NCI-H1694 treated with DMSO at 0.1 percent for 48 hours (cell line): ENCODE measurements at places on chromosomes 2 and 18.

- no peak for DNase-seq
Observed at GRCh38 chr2:181393472-181393871, 63.7 kb upstream of the ITGA4 start.

- DNase-seq: no peak
Observed at GRCh38 chr2:220259662-220260061, 632.2 kb downstream of the SLC4A3 start.

DNA sequence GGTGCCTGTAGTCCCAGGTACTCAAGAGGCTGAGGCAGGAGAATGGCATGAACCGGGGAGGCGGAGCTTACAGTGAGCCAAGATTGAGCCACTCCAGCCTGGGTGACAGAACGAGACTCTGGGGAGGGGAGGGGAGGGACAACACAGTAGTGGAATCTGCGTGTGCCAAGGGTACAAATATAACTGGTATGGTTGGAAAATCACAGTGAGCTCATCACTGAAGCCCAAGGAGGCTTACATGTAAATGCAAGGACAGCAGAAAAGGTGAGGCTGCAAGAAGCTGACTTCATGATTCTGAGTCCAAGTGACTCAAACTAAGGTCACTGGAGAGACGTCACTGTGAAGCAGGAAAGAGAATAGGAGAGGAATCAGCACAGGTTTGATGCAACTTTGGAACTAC lies 9.2 kb downstream of the SEPTIN10 start:
- DNase-seq: no peak

- no peak for DNase-seq
Observed at GRCh38 chr2:71557321-71557720, 104.0 kb downstream of the DYSF start.

DNA sequence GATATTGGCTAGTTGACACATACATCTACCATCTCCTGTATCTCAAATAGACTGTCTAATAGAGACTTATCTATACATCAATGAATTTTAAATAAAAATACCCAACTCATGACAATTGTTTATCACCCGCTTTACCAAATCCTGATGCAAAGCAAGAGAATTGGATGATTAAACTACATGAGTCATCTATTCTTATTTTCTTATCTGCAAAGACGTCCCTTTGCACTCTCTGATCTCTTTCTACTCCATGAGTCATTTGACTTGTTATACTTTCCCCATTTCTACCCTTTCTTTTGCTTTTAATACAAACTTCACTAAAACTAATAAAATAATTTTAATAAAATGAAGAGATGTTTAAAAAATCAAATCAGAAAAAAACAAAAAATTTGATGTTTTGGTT lies 261.7 kb upstream of the MAP2 start:
- no peak for DNase-seq
